ENCODE measurements at places on chromosomes 4 and X. TPM values are rescaled to one million over a fixed set of nuclear protein-coding genes. Genes with fewer than 3 reads are reported as not detected.

DNA sequence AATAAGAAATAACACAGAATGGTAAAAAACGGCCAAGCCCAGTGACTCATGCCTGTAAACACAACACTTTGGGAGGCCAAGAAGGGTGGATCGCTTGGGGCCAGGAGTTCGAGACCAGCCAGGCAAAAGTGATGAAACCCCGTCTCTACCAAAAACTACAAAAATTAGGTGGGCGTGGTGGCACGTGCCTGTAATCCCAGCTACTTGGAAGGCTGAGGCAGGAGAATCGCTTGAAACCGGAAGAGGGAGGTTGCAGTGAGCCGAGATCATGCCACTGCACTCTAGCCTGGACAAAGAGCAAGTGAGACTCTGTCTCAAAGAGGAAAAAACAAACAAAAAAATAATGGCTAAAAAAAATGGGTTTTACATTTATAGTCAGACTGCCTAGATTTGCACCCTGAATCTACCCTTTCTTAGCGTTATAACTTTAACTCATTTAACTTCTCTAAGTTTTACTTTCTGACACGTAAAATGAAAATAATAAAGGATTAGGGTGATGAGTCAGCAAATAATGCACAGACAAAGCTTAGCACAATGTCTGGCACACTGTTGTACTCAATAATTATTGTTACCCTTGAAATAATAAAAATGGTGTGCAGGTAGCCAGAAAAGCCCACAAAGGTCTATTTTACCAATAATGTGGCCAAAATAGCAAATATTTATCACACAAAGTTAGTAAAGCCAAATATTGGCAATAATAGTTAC lies 55.0 kb downstream of the ATP11C start:
- no peaks in the 10 kb centered on the region for H3K27me3 ChIP-seq
- DNase-seq = no peak
- no peaks in the 10 kb centered on the region for H3K36me3 ChIP-seq
- H3K4me1 ChIP-seq = no peaks in the 10 kb centered on the region
- no peak overlapping the region for H3K4me3 ChIP-seq

DNA sequence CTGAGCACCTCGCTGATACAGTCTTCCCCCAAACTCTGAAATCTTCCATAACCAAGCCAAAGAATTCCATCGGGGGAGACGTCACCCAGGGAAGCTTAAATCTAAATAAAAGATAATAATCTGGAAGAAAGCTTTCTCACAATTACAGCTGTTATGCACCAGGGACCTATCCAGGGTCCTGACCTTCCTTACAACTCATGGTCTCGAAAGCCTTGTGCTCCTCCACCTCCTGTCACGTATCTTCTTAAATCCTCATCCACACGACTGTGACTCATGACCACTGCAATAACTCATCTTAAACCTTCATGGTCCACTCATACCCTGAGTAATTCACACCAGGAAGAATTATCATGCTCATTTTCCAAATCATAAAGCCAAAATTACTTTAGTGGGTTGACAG lies 166.8 kb upstream of the FRG1 start:
- no peaks in the 10 kb centered on the region for H3K4me1 ChIP-seq
- no peaks in the 10 kb centered on the region for H3K27me3 ChIP-seq
- no peak for DNase-seq
- H3K27ac ChIP-seq = no peak overlapping the region

- H3K4me3 ChIP-seq = no peak overlapping the region
- H3K36me3 ChIP-seq = no peaks in the 10 kb centered on the region
- no peak overlapping the region for H3K27ac ChIP-seq
Observed at GRCh38 chrX:13015536-13016236, 28.7 kb downstream of the FAM9C start.

- no peak overlapping the region for H3K27ac ChIP-seq
- H3K36me3 ChIP-seq = no peaks in the 10 kb centered on the region
- DNase-seq = no peak
- no peaks in the 10 kb centered on the region for H3K27me3 ChIP-seq
- H3K4me1 ChIP-seq = no peaks in the 10 kb centered on the region
Observed at GRCh38 chrX:17655211-17656034, 81.9 kb upstream of the SCML1 start.

- H3K36me3 ChIP-seq = no peaks in the 10 kb centered on the region
- DNase-seq = no peak
- no peaks in the 10 kb centered on the region for H3K27me3 ChIP-seq
- H3K4me1 ChIP-seq = no peaks in the 10 kb centered on the region
- H3K4me3 ChIP-seq = no peak overlapping the region
Observed at GRCh38 chrX:133985967-133986683, 731 bp upstream of the GPC3 start.

DNA sequence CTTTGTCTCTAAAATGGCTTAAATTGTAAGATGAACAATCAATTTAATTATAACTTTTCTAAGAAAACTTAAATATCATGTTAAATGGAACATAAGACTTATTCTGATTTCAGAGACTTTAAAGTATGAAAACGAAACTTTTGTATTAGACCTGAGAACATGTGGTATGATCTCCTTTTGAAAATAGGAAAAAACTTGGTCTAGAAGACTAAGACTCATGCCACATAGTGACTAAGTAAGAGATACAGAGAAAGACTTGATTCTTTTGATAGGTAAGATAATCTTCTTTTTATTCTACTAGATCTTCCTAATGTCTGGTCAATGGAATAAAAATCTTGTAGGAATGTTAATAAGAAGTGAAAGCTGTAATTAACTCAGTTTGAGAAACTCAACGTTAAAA lies 326.3 kb upstream of the GRIA3 start:
- no peaks in the 10 kb centered on the region for H3K4me1 ChIP-seq
- H3K36me3 ChIP-seq = no peaks in the 10 kb centered on the region
- H3K27ac ChIP-seq = no peak overlapping the region
- no peaks in the 10 kb centered on the region for H3K27me3 ChIP-seq
- DNase-seq = no peak
- no peak overlapping the region for H3K4me3 ChIP-seq

GRCh38 chrX:132015875-132016274 lies 7.2 kb upstream of the STK26 start:
- H3K36me3 ChIP-seq = no peaks in the 10 kb centered on the region
- no peaks in the 10 kb centered on the region for H3K27me3 ChIP-seq
- H3K4me1 ChIP-seq = no peaks in the 10 kb centered on the region
- no peak overlapping the region for H3K27ac ChIP-seq

DNA sequence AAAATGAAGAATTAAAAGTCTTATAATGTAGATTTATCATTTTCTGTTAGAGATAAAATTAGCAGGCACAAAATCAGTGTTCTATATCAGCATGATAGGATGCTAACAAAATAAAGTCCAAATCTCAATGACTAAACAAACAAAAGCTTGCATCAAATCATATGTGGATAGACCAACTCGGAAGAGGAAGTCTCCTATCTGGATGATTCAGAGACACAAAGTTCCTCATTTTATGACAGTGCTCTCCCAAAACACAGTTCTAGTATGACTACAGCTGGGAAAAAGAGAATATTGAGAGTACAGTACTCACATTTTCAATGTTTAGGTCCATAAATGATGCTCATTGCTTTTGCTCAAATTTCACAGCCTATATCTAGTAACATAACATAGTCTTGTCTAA lies 376.1 kb upstream of the CTSO start:
- H3K36me3 ChIP-seq = no peaks in the 10 kb centered on the region
- H3K4me1 ChIP-seq = no peaks in the 10 kb centered on the region
- no peaks in the 10 kb centered on the region for H3K27me3 ChIP-seq
- H3K4me3 ChIP-seq = no peak overlapping the region

- no peaks in the 10 kb centered on the region for H3K36me3 ChIP-seq
- H3K27ac ChIP-seq = no peak overlapping the region
- H3K4me1 ChIP-seq = no peaks in the 10 kb centered on the region
- H3K4me3 ChIP-seq = no peak overlapping the region
- peak; percentile 41 for DNase-seq
- no peaks in the 10 kb centered on the region for H3K27me3 ChIP-seq
Observed at GRCh38 chr4:112075129-112075753, 70.0 kb upstream of the FAM241A start.

DNA sequence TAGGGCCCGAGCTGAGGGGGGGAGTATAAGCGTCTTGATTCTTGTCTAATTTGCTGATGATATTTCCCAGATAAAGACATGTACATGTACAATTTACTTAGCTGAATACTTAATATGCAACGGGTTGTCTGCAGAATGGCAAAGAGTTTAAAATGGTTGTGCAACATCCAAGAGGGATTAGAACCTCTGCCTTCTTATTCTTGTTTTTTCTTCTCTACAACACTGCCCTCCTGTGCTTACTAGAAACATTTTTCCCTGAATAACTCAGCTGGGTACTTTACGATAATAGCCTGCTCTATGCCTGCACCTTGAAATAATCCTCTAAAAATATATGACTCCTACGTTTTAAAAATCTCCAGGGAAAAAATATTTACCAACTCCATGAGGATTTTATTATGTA lies 41.8 kb downstream of the INTS12 start:
- DNase-seq = no peak
- no peaks in the 10 kb centered on the region for H3K4me1 ChIP-seq
- H3K36me3 ChIP-seq = no peaks in the 10 kb centered on the region
- no peaks in the 10 kb centered on the region for H3K27me3 ChIP-seq
- H3K4me3 ChIP-seq = no peak overlapping the region

GRCh38 chr4:80705311-80705710 lies 325.2 kb upstream of the BMP3 start:
- peaks cover 26% of the 10 kb centered on the region for H3K4me1 ChIP-seq
- DNase-seq = no peak
- no peaks in the 10 kb centered on the region for H3K36me3 ChIP-seq

DNA sequence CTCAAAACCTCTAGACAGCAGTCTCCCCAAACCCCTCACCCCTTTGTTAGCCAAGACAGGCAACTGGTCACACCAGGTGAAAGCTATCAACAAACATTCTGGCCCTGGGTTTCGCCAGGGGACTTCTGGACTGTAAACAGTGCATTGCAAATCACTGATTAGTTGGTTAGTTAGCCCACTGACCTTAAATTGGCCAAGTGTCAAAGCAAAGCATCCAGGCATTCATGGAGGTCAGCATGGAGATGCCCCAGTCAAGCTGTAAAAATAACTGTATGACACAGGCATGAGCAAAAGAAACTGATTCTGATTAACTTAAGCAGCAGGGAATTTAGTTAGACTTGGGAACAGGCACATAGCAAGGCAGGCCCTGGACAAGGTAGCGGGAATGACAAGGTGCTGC lies 156.0 kb upstream of the TTC29 start:
- H3K27ac ChIP-seq = no peak overlapping the region
- no peak for DNase-seq
- H3K4me3 ChIP-seq = no peak overlapping the region

DNA sequence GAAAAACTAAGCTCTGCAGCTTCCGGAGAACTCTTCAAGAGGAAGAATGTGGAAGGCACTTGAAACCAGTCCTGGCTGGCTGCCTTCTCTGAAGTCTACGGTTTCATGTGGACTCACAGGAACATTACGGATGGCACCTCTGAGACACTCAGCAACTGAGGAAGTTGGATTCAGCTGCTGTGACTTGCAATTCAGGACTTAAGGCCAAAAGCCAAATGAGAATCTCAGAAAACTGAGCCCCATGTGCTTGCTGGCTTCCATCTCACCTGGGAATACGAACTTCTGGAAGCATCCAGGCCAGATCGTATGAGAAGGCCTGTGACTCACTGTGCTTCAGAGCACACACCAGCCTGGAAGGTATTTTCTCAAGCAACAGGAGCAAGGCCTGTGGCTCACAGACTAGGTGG lies 107.8 kb upstream of the GPC4 start:
- H3K4me1 ChIP-seq = no peaks in the 10 kb centered on the region
- no peaks in the 10 kb centered on the region for H3K36me3 ChIP-seq
- H3K27me3 ChIP-seq = no peaks in the 10 kb centered on the region

LAMTOR3 gene
- total RNA-seq = 12.0 TPM

ETDB gene
- not detected for total RNA-seq

NIPAL1 gene
- total RNA-seq = 7.0 TPM

KLF8 gene
- total RNA-seq = 93.2 TPM
